ENCODE measurements at places on chromosomes 5 and 9.

- no peak for DNase-seq
Observed at GRCh38 chr5:17365811-17366138, 132.3 kb upstream of the TAF11L2 start.

DNA sequence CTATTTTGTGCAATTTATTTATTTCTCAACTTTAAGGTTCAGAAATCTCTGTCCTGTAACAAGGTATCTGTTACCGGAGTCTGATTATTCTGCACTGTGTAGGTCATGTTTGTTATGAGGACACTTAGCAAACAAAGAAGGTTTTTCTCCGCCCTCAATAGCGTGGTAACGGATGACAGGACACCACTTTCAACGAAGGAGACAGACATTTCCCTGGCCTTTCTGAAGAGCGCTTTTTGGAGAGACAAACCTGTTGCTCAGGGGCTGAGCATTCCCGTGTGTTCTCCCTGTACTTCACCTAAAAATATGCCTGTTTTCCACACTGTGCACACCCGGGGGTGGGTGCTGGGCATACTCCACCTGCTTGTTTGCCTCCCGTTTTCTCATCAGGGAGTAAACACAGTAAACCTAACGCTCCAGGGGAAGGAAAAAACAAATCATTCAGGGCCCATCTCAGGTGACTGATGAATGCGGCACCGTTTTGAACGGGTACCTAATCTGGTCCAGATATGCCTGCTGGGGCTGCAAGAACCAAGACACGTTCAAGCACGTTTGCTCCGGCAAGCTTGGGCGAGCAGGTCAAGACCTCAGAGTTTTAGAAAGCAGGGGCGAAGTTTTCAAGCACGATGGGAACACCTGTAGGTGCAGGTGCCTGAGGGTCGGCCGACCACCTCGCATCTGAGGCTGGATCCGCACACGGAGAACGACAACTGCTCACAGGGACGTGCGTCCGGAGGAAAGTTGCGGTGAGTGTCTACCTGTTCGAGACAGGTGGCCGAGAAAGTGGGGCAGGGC is 859 bp downstream of the RETREG1 start:
- DNase-seq: no peak

DNA sequence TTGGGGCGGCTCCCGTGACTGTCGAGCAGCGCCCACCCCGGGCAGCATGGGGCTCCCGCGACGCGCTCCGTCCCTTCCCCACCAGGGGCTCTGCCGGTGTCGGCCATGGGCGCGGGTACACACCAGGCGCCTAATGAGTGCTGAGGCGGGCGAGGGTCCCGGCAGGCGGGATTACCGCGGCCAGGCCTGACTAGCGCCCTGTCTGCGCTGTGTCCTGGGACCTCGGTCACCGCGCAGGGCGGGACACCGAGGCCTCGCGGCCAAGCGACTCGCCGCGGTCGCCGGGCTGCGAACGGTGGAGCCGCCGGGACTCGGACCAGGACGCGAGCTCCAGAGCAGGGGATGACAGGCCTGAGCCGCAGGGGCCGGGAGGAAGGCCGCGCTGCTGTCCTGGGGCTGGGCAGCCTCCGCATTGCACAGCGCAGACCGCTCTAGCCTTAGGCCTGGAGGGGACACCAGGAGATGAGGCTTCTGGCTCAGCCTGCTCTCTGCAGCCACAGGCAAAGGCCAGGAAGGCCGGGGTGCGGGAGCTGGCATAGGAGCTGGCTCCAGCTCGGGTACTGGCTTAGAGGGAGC is 14.1 kb downstream of the LCN10 start:
- no peak for DNase-seq

GRCh38 chr9:135487281-135488012 is 7.9 kb downstream of the PPP1R26 start:
- DNase-seq: no peak

- DNase-seq: no peak
Observed at GRCh38 chr5:93044859-93045666, 536.0 kb downstream of the NR2F1-AS1 start.

GRCh38 chr9:7132605-7133004 is 374.8 kb downstream of the KDM4C start:
- no peak for DNase-seq

DNA sequence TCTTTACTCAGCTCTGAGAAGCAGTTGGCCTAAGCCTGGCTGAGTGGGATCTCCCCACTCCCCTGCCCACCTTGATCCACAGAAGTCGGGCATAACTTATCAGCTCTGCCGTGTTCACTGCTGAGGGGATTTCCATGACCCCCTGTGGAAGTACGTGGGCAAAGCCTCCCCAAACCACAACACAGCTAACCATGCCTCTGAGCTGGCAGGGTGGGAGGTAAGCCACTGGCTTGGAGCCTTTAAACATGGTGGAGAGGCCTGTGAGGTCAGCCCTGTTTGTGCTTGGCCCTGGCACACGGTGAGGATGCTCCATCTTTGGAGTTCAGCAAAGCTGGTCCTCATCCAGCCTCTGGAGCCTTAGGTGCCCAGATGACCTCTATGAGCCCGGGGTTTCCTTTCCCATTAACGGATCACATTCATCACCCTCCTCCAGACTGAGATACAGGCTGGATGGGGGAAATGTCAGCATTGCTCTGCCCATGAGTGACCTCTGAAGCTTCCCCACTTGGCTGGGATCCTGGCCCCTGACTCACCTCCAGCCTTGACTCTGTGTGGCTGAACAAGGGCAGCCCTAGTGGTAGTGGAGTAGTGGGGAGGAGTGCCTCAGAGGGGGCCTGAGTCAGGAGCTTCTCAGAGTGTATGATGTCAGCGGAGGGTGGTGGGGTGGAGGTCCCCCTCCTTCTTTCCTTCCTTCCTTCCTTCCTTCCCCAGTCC is 6.2 kb downstream of the PDLIM4 start:
- peak; percentile 88 for DNase-seq

- DNase-seq: no peak
Observed at GRCh38 chr9:38374847-38375571, 17.5 kb upstream of the ALDH1B1 start.

GRCh38 chr5:89083791-89084190 is 200.8 kb upstream of the MEF2C start:
- DNase-seq: no peak

DNA sequence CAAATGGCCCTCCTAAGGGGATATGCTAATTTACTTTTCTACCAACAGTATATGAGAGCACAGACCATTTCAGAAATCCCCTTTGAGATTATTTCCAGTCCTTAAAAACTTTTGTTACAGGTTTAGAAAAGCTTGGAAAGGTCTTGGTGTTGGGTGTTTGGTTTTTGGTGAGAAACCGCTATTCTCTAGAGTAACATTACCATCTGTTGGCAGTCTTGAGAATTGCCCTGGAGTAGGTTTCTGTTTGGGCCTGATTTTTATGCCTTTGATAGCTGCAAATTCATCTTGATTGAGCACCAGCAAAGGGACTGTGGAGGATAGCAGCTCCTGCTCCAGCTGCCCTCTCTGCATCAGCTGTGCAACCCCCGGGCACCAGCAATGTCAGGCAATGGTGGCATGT is 8.0 kb downstream of the NUDT2 start:
- DNase-seq: no peak

GRCh38 chr5:80206282-80206681 is 49.6 kb downstream of the SERINC5 start:
- no peak for DNase-seq

DNA sequence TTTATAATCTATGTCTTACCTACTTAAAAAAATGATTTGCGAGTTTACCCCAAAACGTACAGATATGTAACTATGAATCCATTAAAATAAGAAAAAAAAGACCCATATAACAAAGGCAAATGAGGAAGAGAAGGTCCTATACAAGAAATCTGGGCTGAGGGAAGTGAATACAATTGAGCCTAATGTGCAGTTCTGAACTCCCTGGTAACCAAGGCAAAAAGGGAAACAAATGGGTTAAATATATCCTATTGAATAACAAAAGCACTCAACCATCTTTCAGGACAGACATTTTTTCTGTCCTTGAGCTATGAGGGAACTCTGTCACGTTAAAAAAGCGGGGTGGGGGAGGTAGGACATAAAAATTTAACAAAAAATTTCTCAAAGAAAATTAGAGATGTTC is 78.6 kb downstream of the PTPN3 start:
- DNase-seq: no peak

DNA sequence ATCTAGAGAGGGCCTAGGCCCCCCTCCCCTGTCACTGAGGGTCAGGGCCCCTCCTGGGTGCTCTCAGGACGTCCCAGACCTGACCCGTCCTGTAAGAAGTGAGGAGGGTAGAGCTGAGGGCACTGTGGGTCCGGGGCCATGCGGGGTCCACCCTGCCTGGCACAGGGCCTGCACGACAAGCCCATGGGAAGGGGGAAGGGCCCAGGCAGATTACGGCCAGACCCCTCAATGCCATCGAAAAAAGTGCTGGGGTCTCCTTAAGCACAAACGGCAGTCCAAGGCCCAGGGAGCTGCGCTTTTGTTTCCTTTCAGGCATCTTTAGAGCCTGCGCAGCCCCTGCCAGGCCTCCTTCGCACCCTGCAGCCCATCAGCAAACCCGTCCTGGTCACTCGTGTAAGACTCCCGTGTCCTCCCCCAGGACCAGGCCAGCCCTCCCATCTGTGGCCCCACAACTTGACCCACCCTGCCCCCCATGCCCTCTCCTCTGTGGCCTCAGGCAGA is 4.4 kb upstream of the EXOC3 start:
- no peak for DNase-seq

- DNase-seq: no peak
Observed at GRCh38 chr9:115882911-115883310, 270.7 kb upstream of the PAPPA start.

DNA sequence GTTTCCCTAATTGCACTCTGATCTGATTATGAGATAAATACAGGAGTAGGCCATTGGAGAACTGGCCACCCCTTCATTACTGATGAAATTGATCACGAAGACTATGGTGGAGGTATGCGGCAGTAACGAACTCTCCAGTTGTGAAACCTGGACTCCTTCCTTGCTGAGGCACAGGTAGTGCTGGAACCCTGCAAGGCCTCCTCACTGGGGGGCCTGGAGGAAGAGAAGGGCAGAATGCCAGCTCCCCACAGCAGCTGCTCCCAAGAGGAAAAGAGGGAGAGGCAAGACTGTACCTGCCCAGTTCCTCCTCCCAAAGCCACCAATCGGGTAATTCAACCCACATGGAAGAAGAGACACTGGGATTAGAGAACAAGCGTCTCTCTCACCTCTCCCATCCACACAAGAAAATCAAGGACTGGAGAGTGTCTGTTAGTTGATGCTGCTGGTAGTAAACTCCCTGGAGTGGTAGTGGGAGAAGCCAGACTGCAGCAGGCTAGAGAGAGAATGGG is 19.1 kb upstream of the TRIO start:
- DNase-seq: no peak

DNA sequence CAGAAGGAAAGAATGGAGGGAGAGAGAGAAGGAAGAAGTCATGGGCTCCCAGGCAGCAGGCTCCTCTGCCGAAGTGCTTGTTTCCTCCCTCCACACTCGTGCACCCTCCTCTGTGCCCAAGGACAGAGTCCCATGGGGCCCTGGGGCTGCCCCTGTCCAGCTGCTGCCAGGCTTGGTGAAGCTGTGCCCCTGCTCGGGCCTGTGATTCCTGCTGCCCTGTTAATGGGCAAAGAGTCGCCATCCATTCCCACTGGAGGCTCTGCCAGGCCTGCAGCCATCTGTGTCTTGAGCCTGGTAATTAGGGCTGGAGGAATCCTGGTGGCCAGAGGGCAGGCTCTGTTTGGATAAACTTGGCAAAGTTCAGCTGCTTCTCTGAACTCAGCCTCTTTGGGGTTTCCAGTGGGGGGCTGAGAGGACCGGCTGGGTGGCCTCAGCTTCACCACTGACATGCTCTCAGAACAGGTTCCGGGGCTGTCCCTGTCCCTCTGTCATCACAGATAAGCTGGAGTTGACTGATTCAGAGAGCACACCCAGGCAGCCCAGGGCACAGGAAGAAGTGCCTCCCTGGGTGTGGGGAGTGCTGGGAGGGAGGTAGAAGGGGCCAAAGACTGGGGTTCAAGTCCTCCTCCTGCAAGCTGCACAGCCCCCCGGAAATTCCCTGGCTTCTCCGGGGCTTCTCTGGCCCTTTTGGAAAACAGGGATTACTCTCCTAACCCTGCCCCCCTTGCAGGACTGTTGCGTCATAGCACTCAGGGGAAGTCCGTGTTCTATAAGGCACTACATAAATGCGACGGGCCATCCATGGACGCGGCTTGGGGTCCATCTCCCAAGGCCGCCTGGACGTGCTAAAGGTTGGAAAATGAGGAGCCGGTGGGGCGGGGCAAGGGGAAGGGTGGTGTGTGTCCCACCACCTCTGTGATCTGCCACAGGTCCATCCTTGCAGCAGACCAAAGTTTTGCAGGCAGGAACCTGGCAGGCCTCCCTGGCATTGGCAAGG is 154.8 kb downstream of the PAX5 start:
- no peak for DNase-seq

- no peak for DNase-seq
Observed at GRCh38 chr9:136531186-136531903, 14.5 kb downstream of the NOTCH1 start.

DNA sequence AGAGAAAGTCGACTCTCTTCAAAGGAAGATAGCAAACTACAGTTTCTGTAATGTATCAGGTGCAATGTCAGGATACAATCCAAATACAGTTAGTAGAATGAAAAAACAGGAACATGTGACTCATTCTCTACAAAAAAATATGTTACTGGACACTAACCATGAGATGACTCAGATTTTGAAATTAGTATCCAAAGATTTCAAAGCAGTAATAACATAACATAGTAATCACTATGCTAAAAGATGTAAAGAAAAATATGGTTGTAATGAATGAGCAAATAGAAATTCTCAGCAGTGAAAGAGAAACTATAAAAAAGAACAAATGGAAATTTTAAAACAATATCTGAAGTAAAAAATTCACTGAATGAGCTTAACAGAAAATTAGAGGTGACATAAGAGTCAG is 42.3 kb downstream of the SHOC1 start:
- no peak for DNase-seq

DNA sequence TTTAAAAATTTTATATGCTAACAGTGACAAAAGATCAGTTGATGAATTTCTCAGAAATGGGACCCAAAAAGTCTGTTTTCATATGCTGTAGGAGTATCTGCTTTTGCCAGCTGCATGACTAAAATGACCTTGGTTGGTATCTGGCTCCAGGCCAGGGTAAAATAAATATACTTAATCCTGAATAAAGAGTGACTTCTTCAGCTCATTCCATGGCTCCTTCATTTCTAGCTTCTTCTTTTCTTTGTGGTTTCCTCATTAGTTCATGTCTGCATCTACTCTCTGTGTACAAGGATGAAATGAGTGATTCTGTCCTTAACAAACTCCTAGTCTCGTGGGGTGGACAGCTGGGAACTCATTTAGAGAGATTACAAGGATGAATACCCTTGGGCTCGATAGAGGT is 36.0 kb downstream of the RCL1 start:
- DNase-seq: no peak

- DNase-seq: no peak
Observed at GRCh38 chr5:1133108-1133507, 21.2 kb upstream of the SLC12A7 start.

DNA sequence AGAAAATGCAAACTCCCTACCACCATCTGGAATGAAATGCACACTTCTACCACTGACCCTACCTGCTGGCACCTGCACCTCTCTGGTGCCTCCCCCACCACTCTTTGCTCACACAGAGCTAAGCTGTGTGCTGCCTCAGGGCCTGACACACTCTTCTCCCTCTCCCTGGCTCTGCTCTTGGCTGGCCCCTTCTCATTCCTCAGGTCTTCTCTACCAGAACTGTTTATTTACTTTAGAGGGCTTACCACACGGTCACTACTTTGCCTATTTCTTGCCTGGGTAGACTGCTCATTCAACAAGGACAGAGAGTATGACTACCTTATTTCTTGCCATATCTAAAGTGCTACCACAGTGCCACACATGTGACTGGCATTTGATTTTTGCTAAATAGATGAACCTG is 3.3 kb downstream of the REEP5 start:
- DNase-seq: no peak

GRCh38 chr5:163580516-163580915 is 75.1 kb downstream of the MAT2B start:
- no peak for DNase-seq

- no peak for DNase-seq
Observed at GRCh38 chr5:172800088-172800551, 29.1 kb upstream of the DUSP1 start.
